ENCODE measurements at places on chromosomes 3 and 15. TPM values are rescaled to one million over a fixed set of nuclear protein-coding genes. Genes with fewer than 3 reads are reported as not detected.

Gene CFAP92
- total RNA-seq: 8.8 TPM

Gene EXD1
- not detected for total RNA-seq

Gene P2RY13
- not detected for total RNA-seq

Gene TMOD2
- 18.9 TPM for total RNA-seq

Gene CD96
- total RNA-seq: not detected

Gene GOLGA6L4
- 2.1 TPM for total RNA-seq

Gene GHRL
- 0.35 TPM for total RNA-seq

Gene SLC28A1
- total RNA-seq: not detected

Gene MITF
- total RNA-seq: 2.7 TPM

Gene RNF111
- 37.4 TPM for total RNA-seq

Gene MOBP
- total RNA-seq: not detected

Gene DNAH12
- 0.09 TPM for total RNA-seq

Gene PRICKLE2
- total RNA-seq: 12.9 TPM

DNA sequence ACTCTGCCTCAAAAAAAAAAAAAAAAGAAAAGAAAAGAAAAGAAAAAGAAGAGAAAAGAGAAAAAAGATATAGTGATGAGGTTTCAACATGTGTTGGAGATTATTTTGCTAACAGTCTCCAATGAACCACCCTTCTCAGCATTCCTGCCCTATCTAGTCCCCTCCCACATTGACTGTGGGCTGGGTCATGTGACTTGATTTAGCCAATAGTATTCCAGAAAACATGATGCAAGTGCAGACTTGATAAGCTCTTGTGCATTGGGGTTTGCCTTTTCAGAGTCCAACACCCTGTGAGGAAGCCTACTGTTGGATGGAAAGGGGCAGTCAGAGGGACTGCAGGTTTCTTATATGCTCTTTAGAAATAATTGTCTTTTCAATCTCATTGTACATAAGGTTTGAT lies 37.8 kb upstream of the MED12L start:
- no peak for DNase-seq

DNA sequence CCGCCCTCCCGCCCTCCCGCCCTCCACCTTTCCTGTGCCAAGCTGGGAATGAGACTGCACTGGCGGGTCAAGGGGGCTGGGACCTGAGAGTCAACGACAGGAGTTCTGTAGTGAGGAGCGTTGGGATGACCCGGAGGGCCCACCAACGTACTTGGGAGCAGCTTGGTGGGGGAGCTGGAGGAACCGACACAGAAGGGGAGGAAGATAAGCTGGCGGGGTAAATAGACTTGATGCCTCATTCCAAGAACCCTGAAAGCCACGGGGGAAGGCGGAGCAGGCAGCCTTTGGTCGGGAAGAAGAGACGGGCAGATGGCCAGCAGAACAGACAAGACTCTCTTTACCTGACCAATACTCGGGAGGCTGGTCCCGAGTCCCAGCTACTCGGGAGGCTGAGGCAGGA lies 277 bp downstream of the FMN1 start:
- no peak for DNase-seq

DNA sequence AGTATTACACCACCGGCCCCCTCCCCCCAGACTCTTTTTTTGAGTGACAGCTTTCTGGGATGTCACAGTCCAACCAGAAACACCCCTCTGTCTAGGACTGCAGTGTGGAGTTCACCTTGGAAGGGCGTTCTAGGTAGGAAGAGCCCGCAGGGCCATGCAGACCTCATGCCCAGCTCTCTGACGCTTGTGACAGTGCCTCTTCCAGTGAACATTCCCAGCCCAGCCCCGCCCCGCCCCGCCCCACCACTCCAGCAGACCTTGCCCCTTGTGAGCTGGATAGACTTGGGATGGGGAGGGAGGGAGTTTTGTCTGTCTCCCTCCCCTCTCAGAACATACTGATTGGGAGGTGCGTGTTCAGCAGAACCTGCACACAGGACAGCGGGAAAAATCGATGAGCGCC lies 63.6 kb downstream of the AAGAB start:
- no peak for DNase-seq

GRCh38 chr15:80485370-80486164 lies 81.4 kb downstream of the ARNT2 start:
- no peak for DNase-seq

GRCh38 chr3:154904328-154904727 lies 175.8 kb upstream of the MME start:
- no peak for DNase-seq

GRCh38 chr3:106814231-106814630 lies 563.0 kb upstream of the CCDC54 start:
- DNase-seq: no peak

- no peak for DNase-seq
Measured at GRCh38 chr3:195746751-195747150, 26.0 kb downstream of the MUC20 start.

- DNase-seq: no peak
Measured at GRCh38 chr3:181860235-181860634, 148.5 kb downstream of the SOX2 start.

DNA sequence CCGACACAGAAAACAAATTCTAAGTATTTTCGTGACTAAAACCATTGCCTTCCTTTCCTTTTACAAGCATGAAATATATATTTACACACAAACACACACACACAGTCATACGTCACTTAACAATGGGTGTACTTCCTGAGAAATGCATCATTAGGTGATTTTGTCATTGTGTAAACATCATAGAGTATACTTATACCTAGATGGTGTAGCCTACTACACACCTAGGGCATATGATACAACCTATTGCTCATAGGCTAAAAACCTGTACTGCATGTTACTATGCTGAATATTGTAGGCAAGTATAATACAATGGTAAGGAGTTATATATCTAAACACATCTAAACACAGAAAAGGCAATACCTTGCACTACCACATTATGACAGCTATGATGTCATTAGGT lies 28.6 kb downstream of the COL6A5 start:
- DNase-seq: no peak

DNA sequence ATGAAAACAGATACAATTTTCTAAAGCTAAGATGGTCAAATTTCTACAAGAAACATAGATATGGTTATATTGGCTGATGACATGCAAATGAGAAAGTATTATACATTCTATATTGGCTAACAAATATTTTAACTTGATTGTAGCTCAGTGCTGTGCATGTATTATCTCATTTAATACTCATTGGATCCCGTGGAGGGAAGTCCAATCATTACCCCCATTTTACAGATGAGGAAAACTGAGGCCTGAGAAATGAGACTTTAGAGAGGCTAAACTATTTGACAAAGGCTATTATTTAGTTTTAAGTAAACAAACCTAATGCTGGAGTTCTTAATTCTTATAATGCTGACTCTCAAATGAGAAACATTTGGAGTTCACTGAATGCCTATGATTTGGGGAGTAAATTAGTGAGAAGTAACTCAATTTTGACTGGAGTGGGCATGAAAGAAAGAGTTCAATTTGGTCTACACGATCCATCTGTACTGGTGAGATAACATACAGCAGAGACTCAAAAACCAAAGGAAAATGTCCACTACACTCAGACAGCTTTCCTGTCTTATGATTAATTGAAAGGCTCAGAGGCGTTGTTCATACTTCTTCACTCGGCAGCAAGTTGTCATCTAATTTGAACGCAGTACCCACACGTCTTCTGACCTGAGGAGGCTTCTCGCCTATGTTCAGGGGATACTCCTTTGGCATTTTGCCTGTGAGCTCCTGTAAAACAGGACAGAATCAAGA lies 72.2 kb upstream of the LMOD3 start:
- DNase-seq: no peak

- no peak for DNase-seq
Measured at GRCh38 chr3:193865339-193865738, 270.6 kb upstream of the HES1 start.

DNA sequence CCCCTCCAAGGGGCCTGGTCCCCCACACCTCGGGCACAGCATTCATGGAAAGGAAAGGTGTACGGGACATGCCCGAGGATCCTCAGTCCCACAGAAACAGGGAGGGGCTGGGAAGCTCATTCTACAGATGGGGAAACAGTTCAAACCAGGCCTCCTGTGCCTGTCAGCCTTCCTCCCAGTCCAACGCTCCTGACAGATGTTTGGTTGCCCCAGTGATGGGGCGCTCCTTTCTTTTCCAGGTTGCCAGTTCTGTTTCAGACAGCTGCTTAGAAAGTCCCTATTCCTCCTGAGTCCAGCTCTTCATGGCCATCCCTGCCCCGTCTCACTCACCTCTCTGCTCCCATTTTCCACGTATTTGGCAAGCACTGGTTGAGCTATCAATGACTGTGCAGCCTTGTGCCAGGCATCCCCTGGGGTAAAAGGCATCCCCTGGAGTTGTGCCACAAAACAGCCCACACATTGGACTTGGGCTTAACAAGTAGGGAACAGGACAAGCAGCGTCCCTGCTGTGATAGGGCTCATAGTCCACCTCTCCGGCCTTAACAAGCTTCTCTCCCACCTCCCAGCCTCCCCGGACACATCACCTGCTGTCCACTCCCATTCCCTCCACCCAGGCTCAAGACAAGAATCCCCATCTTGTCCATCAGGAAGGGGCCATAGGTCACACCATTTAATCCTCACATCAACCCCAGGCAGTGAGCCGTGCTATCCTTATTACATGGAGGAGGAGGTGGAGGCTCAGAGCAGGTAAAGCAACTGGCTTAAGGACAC lies 6.6 kb downstream of the OXTR start:
- no peak for DNase-seq

GRCh38 chr3:34174740-34175139 lies 376.3 kb downstream of the PDCD6IP start:
- no peak for DNase-seq

- DNase-seq: no peak
Measured at GRCh38 chr3:132783152-132783551, 60.9 kb upstream of the NPHP3 start.

DNA sequence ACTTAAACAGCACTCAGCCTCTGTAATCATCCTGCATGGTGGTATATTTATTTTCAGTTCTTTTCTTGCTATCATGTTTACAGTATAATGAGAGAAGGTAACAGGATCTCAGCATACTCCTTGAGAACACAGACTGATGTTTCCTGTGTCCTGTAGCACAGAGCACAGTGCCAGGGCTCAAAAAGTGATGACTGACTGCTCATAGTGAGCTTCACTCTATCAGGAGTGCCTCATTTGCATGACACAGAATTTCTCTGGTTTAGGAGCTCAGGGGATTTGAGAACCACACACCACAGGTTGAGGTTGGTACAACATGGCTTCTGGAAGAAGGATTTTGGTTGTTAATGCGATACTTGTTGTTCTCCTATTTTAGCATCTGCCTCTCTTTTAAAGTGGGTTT lies 68.5 kb upstream of the SLC2A2 start:
- no peak for DNase-seq

- DNase-seq: no peak
Measured at GRCh38 chr3:30848087-30848779, 46.2 kb downstream of the GADL1 start.

DNA sequence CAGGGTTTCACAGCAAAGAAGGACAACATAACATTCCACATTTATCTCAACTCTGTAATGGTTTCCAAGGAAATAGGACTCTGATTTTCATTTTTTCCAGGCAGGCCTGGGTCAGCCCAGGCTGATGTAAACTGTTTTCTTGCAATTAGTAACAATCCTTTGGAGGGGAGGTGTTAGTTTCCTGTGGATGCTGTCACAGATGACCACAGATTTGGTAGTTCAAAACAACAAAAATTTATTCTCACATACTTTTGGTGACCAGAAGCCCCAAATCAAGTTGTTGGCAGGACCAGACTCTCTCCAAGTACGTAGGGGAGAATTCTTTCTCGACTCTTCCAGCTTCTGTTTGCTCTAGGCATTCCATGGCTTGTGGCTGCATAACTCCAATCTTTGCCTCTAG lies 88.0 kb downstream of the EDEM1 start:
- DNase-seq: no peak

- DNase-seq: no peak
Measured at GRCh38 chr3:85781806-85782205, 823.0 kb downstream of the CADM2 start.

DNA sequence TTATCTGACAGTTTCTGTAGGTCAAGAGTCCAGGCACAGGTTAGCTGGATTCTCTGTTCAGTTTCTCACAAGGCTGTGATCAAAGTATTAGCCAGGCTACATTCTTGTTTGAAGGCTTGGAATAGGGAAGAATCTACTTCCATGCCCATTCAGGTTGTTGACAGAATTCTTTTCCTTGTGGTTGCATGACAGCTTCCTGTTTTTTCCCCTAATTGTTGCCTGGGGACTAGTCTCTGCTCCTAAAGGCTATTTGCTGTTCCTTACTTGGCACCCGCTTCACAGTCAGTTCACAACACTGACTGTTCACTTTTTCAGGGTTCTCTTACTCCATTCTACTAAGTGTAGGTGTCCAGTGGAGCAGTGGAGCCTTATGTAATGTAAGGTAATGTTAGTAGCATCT lies 115.4 kb upstream of the GBE1 start:
- DNase-seq: no peak

- peak; percentile 19 for DNase-seq
Measured at GRCh38 chr3:24830230-24831152, 335.8 kb upstream of the THRB start.

DNA sequence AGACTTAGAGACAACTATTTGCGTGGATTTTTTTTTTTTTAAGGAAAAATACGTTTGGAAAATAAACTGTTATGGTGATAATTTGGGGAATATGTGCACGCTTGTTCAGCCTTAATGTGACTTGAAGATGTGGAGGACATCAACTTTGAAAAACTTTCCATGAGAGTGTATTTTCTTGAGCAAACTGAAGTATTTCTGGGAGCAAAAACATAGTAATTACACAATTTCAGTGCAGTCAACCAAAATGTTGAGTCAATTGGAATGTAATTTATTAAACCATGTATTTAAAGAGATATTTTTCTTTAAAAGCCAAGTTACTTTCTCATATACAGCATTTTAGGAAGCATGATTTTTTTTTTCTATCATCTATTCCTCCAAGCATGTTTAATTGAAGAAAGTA lies 80.3 kb upstream of the FLNB start:
- no peak for DNase-seq

DNA sequence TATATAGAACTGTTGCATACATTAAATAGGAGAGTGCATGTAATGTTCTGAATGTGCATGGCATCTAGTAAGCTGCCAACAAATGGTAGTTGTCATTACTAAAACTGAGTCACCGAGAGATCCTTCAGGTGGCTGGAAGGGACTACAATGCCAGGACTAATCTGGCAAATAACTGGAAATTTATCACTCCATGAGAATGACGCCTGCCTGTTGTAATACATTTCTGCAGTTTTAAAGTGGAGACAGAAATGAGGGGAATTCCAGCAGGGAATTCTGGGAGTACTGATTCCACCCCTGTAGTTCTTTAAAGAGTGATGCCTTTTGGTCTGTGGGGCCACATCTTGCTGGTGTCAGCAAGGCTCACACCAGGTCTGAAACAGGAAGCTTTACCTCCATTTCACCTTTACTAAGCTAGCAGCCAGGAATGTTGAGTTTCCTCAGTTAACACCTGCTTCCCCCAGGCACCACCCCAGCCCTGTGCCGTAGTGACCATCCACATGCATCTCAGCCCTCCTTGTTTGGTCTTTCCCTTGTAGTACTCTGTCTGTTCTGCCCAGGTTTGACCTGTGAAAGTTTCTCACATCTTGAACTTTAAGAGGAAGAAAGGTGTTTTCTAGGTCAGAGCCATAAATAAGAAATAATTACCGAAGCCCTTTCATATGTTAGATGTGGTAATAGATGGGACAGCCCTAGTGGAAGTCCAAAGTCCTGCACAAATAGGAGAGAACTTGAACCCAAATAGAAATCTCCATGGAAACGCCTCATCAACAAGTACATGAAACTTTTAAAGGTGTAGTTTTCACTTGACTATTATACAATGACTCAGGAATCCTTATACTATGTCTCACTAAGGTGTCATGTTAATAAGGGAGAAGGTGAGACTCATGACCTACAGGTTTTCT lies 56.7 kb upstream of the LMOD3 start:
- DNase-seq: no peak

GRCh38 chr3:167684388-167684993 lies 30.7 kb upstream of the WDR49 start:
- peak; percentile 67 for DNase-seq
